ENCODE measurements at places on chromosomes 3 and 15. TPM values are rescaled to one million over a fixed set of nuclear protein-coding genes. Genes with fewer than 3 reads are reported as not detected.

GRCh38 chr15:40986820-40987219 is 33.5 kb downstream of the CHAC1 start:
- no peak for DNase-seq
- H3K27me3 ChIP-seq = no peaks in the 10 kb centered on the region
- no peak overlapping the region for H3K4me3 ChIP-seq
- H3K27ac ChIP-seq = no peak overlapping the region

Gene MINDY2
- total RNA-seq = 11.3 TPM

- no peak overlapping the region for H3K4me3 ChIP-seq
- peaks cover 64% of the 10 kb centered on the region for H3K36me3 ChIP-seq
- no peaks in the 10 kb centered on the region for H3K27me3 ChIP-seq
- H3K4me1 ChIP-seq = peaks cover 14% of the 10 kb centered on the region
These were observed 148.2 kb downstream of the ADAMTS9 start for GRCh38 chr3:64539451-64540196.

Gene CMTM7
- total RNA-seq = 2.6 TPM

- no peaks in the 10 kb centered on the region for H3K27me3 ChIP-seq
- H3K4me1 ChIP-seq = no peaks in the 10 kb centered on the region
- no peak for DNase-seq
- H3K36me3 ChIP-seq = no peaks in the 10 kb centered on the region
- no peak overlapping the region for H3K27ac ChIP-seq
- H3K4me3 ChIP-seq = no peak overlapping the region
These were observed 232.6 kb downstream of the NTRK3 start for GRCh38 chr15:88023914-88024313.

Gene GOLGA6L26
- not detected for total RNA-seq

Gene ZNF621
- 8.8 TPM for total RNA-seq

- no peak for DNase-seq
- no peaks in the 10 kb centered on the region for H3K27me3 ChIP-seq
- no peak overlapping the region for H3K27ac ChIP-seq
- no peak overlapping the region for H3K4me3 ChIP-seq
- H3K36me3 ChIP-seq = no peaks in the 10 kb centered on the region
These were observed 27.9 kb downstream of the FEM1B start for GRCh38 chr15:68305420-68305871.

Gene LYZL4
- not detected for total RNA-seq

GRCh38 chr15:30985081-30985531 is 6.3 kb downstream of the MTMR10 start:
- H3K4me1 ChIP-seq = peaks cover 84% of the 10 kb centered on the region
- H3K36me3 ChIP-seq = peaks cover 38% of the 10 kb centered on the region
- H3K27me3 ChIP-seq = no peaks in the 10 kb centered on the region
- H3K4me3 ChIP-seq = no peak overlapping the region
- DNase-seq = no peak
- peak overlapping the region; percentile 59 for H3K27ac ChIP-seq

GRCh38 chr15:97143592-97144376 is 813.3 kb downstream of the NR2F2 start:
- no peaks in the 10 kb centered on the region for H3K4me1 ChIP-seq
- no peak overlapping the region for H3K27ac ChIP-seq
- no peaks in the 10 kb centered on the region for H3K27me3 ChIP-seq
- no peaks in the 10 kb centered on the region for H3K36me3 ChIP-seq
- no peak overlapping the region for H3K4me3 ChIP-seq

DNA sequence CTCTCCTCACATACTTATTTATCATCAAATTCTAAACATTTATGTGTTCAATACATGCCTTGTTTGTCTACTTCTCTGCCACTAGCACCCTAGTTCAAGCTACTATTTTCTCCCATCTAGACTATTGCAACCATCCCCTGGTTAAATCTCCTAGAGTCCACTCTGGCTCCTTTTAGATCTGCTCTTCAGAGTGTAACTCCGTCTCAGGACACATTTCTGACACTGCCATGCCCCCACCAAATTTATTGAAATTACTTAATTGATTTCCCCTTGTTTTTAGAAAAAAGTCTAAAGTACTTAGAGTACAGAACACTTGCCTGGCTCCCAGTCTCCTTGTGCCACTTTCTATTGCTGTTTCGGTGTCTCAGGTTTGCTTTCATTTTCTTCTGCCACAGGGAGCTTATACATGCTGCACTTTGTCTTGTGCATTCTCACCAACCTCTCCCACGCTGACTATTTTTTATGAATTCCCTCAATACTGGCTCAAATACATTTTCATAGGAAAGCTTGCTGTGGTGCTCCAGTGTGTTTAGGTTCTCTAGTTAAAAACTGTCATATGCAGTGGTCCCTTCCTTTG is 792.3 kb downstream of the DIPK2A start:
- peak overlapping the region; percentile 41 for H3K4me3 ChIP-seq
- no peaks in the 10 kb centered on the region for H3K27me3 ChIP-seq
- peaks cover 2% of the 10 kb centered on the region for H3K4me1 ChIP-seq

DNA sequence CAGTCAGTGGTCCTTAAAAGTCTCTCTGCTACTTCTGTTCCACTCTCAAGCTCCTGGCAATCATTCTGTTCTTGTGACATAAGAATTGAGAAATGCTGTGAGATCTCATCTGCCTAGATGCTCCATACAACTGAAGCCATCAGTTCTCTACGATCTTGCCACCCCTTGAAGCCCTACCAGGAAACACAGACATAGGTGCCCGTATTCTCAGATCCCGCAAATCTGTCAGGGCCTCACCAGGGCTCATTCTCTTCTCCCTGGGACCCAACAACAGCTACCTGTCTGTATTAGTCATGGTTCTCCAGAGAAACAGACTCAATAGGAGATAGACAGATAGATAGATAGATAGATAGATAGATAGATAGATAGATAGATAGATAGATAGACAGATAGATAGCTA is 149.1 kb downstream of the UACA start:
- no peaks in the 10 kb centered on the region for H3K36me3 ChIP-seq
- no peaks in the 10 kb centered on the region for H3K27me3 ChIP-seq
- DNase-seq = no peak
- H3K4me1 ChIP-seq = peaks cover 5% of the 10 kb centered on the region
- no peak overlapping the region for H3K4me3 ChIP-seq
- H3K27ac ChIP-seq = no peak overlapping the region

GRCh38 chr15:47618241-47618640 is 99.1 kb upstream of the SEMA6D start:
- no peak overlapping the region for H3K4me3 ChIP-seq
- H3K27ac ChIP-seq = no peak overlapping the region
- DNase-seq = no peak
- no peaks in the 10 kb centered on the region for H3K4me1 ChIP-seq

DNA sequence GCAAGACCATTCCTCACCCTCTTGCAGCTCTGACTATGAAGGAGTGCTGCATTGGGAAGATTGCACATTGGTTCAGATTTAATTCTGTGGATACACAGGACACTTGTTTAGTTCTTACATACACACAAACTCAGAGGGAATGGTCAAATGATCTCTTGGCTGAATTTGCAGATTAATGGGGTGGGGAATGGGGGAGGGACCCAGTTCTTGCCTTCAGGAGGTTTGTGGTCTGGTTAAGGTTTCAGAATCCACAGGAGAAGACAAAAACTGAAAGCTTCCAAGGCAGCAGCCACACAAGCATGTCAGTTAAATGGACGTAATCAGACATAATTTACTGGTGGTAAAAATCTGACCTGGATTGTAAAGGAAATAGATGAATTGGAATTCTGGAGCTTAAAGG is 257.1 kb upstream of the ROPN1 start:
- H3K4me3 ChIP-seq = no peak overlapping the region
- H3K36me3 ChIP-seq = no peaks in the 10 kb centered on the region
- DNase-seq = no peak
- H3K4me1 ChIP-seq = peaks cover 25% of the 10 kb centered on the region
- peak overlapping the region; percentile 74 for H3K27ac ChIP-seq

DNA sequence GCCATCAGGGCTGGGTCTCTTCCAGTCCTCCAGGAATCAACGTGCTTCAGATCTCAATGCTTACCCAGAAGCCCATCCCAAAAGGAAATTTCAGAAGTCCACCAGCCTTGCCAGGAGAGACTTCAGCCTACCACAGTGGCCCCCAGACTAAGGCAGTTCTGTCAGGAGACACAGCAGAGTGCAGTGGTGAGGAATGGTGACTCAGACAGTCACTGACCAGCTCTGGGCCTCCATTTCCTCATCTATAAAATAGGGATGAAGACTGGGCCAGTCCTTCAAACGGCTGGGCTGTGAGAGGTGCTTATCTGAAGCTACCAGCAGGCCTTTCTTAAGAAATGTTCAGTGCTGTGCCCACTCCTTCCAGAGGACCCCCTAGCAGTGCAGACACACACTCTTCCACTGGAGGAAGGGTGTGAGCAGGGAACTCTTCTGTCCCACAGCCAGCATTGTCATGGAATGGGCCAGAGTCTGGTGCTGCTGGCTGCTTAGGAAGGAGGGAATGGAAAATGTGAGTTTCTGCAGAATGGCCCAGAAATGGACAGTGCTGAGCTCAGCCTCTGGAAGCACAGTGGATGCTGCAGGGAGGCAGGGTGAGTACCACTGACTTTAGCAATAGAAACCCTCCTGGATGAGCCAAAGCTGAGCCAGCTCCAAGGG is 41.6 kb upstream of the DUSP7 start:
- H3K27ac ChIP-seq = no peak overlapping the region
- H3K27me3 ChIP-seq = no peaks in the 10 kb centered on the region
- H3K4me1 ChIP-seq = no peaks in the 10 kb centered on the region
- DNase-seq = peak; percentile 31

- H3K27me3 ChIP-seq = no peaks in the 10 kb centered on the region
- no peaks in the 10 kb centered on the region for H3K36me3 ChIP-seq
- no peaks in the 10 kb centered on the region for H3K4me1 ChIP-seq
- H3K4me3 ChIP-seq = no peak overlapping the region
- H3K27ac ChIP-seq = no peak overlapping the region
- no peak for DNase-seq
These were observed 733.4 kb downstream of the TUSC7 start for GRCh38 chr3:117443014-117443413.

- H3K4me1 ChIP-seq = no peaks in the 10 kb centered on the region
- H3K27me3 ChIP-seq = no peaks in the 10 kb centered on the region
- H3K27ac ChIP-seq = no peak overlapping the region
- no peaks in the 10 kb centered on the region for H3K36me3 ChIP-seq
These were observed 96.4 kb upstream of the P3H2 start for GRCh38 chr3:190217081-190217480.

Gene PLA2G4E
- 0.24 TPM for total RNA-seq

Gene GREM1
- total RNA-seq = 4.5 TPM

GRCh38 chr3:10599444-10599843 is 94.1 kb upstream of the ATP2B2 start:
- H3K4me1 ChIP-seq = peaks cover 10% of the 10 kb centered on the region
- no peak overlapping the region for H3K4me3 ChIP-seq
- H3K36me3 ChIP-seq = no peaks in the 10 kb centered on the region
- no peak overlapping the region for H3K27ac ChIP-seq
- no peaks in the 10 kb centered on the region for H3K27me3 ChIP-seq

GRCh38 chr3:147311716-147312115 is 94.6 kb downstream of the ZIC4 start:
- no peak overlapping the region for H3K27ac ChIP-seq
- H3K27me3 ChIP-seq = no peaks in the 10 kb centered on the region
- H3K36me3 ChIP-seq = no peaks in the 10 kb centered on the region
- H3K4me1 ChIP-seq = no peaks in the 10 kb centered on the region
- no peak overlapping the region for H3K4me3 ChIP-seq
- DNase-seq = no peak

Gene KIF15
- 0.45 TPM for total RNA-seq

Gene GYG1
- 525 TPM for total RNA-seq

GRCh38 chr3:100040451-100041225 is 73.7 kb downstream of the FILIP1L start:
- no peak overlapping the region for H3K4me3 ChIP-seq
- H3K27ac ChIP-seq = peak overlapping the region; percentile 89
- H3K27me3 ChIP-seq = no peaks in the 10 kb centered on the region
- peaks cover 68% of the 10 kb centered on the region for H3K4me1 ChIP-seq
- DNase-seq = no peak
- H3K36me3 ChIP-seq = no peaks in the 10 kb centered on the region

DNA sequence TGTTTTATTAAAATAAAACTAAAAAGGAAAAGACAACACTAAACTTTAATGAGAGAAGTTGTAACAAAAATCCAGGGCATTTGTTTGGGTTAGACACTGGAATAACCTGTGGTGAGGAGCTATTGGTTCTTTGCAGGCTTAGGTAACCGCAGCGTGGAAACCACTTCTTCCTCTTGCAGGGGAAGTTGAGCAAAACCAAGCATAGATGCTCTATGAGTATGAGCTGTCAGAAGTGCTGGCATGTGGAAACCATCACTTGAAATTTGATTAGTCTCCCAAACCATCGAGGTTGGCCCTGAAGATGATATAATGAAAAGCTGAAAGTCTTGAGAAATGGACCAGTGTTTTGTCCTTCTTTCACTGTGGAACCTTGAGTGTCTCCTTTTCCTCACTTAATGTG is 127.1 kb upstream of the RBMS3 start:
- no peak for DNase-seq
- H3K4me1 ChIP-seq = peaks cover 5% of the 10 kb centered on the region
- H3K4me3 ChIP-seq = no peak overlapping the region
- no peaks in the 10 kb centered on the region for H3K36me3 ChIP-seq
- no peaks in the 10 kb centered on the region for H3K27me3 ChIP-seq

DNA sequence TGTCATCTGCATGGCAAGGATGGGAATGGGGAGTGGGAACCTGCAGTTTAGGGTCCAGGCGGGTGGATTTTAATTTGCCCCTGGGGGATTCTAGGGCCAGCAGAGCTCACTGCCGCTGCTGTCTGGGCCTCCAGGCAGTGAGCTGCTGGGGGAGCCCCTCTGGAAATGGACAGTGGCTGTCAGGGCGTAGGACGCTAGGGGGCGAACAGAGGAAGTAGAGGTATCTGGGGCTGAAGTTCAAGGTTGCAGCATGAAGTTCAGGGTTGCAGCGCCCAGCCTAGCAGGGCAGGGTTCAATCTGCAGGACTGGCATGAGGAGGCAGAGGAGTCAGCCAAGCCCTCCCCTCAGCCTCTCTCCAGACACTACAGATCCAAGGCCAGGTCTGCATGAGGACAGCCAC is 49.5 kb downstream of the APBA2 start:
- no peaks in the 10 kb centered on the region for H3K4me1 ChIP-seq
- H3K27me3 ChIP-seq = no peaks in the 10 kb centered on the region
- DNase-seq = no peak
- no peak overlapping the region for H3K4me3 ChIP-seq
- no peak overlapping the region for H3K27ac ChIP-seq
- no peaks in the 10 kb centered on the region for H3K36me3 ChIP-seq

DNA sequence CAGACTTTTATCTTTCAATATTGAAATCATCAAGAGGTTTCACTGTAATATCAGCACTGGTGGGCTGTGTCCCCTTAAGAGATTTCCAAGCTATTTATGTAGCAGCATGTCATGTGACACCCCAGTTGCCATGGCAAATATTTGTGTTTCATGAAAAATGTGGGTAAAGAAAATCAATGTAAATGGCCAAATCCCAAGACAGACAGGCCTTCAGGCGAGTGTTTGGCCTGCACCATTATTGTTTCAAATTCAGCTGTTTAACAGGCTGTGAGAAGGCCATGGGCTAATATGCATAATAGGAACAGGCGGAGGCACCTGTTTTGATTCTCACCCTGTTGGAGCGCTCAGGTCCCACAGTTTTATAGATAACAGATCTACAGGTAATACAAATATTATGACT is 104.2 kb downstream of the IQCH start:
- H3K27me3 ChIP-seq = no peaks in the 10 kb centered on the region
- no peak for DNase-seq
- H3K4me1 ChIP-seq = no peaks in the 10 kb centered on the region
- H3K36me3 ChIP-seq = no peaks in the 10 kb centered on the region
- no peak overlapping the region for H3K27ac ChIP-seq

- H3K36me3 ChIP-seq = no peaks in the 10 kb centered on the region
- no peak for DNase-seq
- H3K27ac ChIP-seq = no peak overlapping the region
- H3K27me3 ChIP-seq = peaks cover 2% of the 10 kb centered on the region
- no peak overlapping the region for H3K4me3 ChIP-seq
These were observed 33.0 kb upstream of the SV2B start for GRCh38 chr15:91067036-91067435.
